ENCODE measurements at places on chromosomes 4 and X.

GRCh38 chr4:81404741-81405140 lies 67.0 kb downstream of the RASGEF1B start:
- no peak for DNase-seq
- H3K36me3 ChIP-seq, result no peaks in the 10 kb centered on the region
- H3K27me3 ChIP-seq, result peaks cover 5% of the 10 kb centered on the region
- no peak overlapping the region for H3K4me3 ChIP-seq
- peaks cover 7% of the 10 kb centered on the region for H3K4me1 ChIP-seq
- H3K27ac ChIP-seq, result no peak overlapping the region

DNA sequence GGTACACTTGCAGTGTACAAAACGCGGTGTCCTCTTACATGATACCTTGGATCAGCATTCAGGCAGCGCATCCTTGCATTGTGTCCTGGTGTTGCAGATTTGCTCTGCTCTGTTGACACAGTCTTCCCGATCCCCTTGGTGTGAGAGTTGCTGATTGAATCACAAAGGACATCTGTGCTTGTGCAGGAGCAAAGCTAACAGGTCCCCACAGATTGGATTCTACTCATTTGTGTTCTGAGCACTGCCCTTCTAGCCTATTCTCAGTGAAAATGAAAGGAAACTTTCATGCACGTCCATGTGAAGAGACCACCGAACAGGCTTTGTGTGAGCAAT lies 171.4 kb downstream of the FRMPD4 start:
- H3K36me3 ChIP-seq, result no peaks in the 10 kb centered on the region
- no peak overlapping the region for H3K27ac ChIP-seq
- DNase-seq, result no peak

DNA sequence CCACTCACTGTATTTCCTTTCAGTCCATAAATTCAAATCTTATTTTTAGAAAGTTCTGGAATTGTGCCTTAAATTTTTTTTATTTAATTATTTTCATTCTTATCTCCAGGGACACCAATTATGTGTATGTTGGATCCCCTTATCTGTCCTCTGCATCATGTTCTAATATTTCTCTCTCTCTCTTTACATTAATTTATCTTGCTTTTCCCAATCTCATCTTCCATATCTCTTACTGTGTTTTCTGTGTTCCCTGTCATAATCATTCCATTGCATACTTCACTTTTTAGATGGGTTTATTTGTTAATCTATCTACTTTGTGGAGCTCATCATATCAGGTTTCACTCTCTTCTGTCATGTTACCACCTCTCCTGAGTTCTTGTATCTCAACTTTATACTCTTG lies 37.4 kb downstream of the PPP2R2C start:
- no peaks in the 10 kb centered on the region for H3K4me1 ChIP-seq
- H3K36me3 ChIP-seq, result no peaks in the 10 kb centered on the region
- H3K4me3 ChIP-seq, result no peak overlapping the region
- H3K27me3 ChIP-seq, result no peaks in the 10 kb centered on the region

- no peak overlapping the region for H3K4me3 ChIP-seq
- no peaks in the 10 kb centered on the region for H3K36me3 ChIP-seq
- no peaks in the 10 kb centered on the region for H3K27me3 ChIP-seq
- DNase-seq, result no peak
- no peaks in the 10 kb centered on the region for H3K4me1 ChIP-seq
These were observed 21.7 kb upstream of the DCLK2 start for GRCh38 chr4:150056569-150056968.

DNA sequence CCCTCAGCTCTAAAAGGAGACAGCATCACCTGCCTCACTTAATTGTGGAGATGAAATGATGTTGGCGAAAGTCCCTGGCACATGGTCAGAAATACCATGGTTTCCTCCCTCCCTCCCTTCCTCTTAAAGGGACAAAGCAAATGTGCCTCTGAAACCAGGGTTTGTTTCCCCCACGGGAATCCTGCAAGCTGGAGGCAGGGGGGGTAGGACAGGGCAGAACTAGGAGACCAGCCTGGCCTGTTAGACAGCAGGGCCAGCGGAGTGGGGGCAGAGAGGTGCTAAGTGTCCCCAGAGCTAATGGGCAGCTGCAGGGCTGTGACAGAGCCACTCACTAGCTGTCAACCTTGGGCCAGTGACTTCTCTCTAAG lies 5.7 kb downstream of the RTL5 start:
- H3K27ac ChIP-seq, result no peak overlapping the region
- no peaks in the 10 kb centered on the region for H3K36me3 ChIP-seq
- H3K4me3 ChIP-seq, result no peak overlapping the region
- H3K4me1 ChIP-seq, result peaks cover 36% of the 10 kb centered on the region

- DNase-seq, result no peak
- no peaks in the 10 kb centered on the region for H3K4me1 ChIP-seq
- H3K4me3 ChIP-seq, result no peak overlapping the region
- H3K36me3 ChIP-seq, result no peaks in the 10 kb centered on the region
These were observed 601.4 kb upstream of the AADAT start for GRCh38 chr4:170691168-170691567.

DNA sequence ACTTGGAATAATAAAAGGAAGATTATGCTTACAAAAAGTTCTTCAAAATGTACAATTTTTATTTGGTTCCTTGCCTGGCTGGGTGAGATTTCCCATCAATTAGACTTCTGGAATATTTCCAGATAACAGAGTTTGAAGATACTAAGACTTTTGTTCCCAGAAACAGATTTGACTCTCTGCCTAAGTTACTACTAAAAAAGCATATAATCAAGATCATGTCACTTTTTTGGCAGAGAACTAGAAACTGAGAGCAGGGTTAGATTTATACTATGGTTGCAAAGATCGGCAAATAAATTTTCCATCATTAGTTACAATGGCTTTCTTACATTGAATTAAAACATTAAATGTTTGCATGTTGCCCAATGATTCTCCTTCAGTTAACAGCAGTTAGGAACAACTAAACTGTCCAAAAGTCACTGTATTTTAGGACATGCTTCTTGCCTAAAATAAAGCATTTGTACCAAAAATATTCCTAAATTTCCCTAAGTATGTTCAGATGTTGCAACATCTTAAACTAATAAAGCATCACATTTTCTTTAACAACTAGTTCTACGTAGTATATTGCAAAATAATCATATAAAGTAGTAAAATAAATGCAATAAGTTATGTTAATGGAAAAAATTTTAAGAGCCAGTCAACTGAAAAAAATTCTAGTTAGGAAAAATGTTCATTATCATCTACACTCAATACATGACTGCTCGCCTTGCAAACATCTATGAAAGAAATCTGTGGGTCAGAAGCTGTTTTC lies 73.0 kb downstream of the SEC24D start:
- H3K27ac ChIP-seq, result no peak overlapping the region
- peaks cover 17% of the 10 kb centered on the region for H3K36me3 ChIP-seq
- H3K4me3 ChIP-seq, result no peak overlapping the region
- no peaks in the 10 kb centered on the region for H3K27me3 ChIP-seq
- H3K4me1 ChIP-seq, result no peaks in the 10 kb centered on the region
- DNase-seq, result no peak

DNA sequence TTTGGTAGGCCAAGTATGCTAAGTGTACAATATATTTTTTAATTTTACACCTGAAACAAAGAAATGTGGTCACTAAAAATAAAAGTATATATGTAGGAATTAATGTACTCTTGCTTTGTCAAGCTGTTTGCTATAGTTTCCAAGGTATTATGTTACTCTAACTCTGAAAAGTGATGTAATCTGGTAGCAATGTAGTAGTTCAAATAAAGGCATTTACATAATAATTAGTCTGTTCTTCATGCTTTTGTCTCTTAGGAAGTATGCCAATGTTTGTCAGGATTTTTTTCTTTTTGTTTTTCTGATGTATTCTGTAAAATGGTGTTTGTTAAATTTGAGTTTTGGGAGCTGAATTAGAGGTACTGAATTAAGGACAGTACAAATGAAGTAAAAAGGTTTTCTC lies 89.5 kb downstream of the PLS3 start:
- no peaks in the 10 kb centered on the region for H3K36me3 ChIP-seq
- no peak for DNase-seq
- no peaks in the 10 kb centered on the region for H3K27me3 ChIP-seq
- no peak overlapping the region for H3K4me3 ChIP-seq

DNA sequence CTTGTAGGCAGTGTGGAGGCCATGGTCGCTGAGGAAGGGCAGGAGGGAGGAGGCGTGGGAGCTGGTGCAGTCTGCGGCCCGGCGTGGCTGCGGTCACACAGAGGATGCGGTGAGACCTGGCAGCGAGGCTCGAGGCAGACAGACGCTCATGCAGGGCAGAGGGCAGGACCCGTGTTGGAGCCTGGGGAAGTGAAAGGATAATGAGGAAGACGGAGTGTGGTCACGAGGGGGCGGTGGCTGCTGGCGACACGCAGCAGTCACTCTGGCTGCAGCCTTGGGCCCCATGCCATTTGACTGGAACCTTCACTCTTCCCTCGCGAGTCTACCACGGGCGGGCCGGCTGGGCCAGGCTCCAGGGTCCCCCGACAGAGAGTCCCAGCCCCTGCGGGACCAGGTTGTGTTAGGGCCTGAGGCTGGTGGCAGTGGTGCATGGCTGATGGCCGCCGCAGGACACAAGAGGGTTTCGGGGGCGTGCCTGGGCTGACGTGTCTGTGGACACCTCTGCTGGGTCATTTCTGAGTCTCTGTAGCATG lies 68.8 kb upstream of the HGFAC start:
- H3K27ac ChIP-seq, result no peak overlapping the region
- H3K4me3 ChIP-seq, result no peak overlapping the region
- peaks cover 33% of the 10 kb centered on the region for H3K4me1 ChIP-seq

DNA sequence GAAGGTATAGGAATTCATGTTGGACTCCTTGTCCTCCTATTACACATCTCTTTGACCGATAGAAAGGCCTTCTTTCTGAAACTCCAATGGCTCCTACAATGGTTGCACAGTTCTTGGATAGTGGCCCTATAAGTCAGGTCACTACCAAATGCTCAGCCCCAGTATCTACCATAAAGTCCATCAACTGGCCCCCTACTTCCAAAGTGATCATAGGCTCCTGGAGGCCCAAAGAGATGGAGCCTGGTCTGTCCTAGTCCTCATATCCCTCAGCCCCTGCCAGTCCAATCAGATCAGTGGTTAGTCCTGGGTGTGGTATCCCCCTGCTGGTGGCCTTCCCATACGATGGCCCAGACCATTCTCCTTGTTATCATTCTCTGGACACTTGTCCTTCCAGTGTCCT lies 30.3 kb downstream of the SULT1E1 start:
- H3K4me3 ChIP-seq, result no peak overlapping the region
- no peak overlapping the region for H3K27ac ChIP-seq
- DNase-seq, result no peak

GRCh38 chr4:69843932-69844331 lies 16.0 kb downstream of the SULT1E1 start:
- no peaks in the 10 kb centered on the region for H3K27me3 ChIP-seq
- no peak for DNase-seq
- H3K4me3 ChIP-seq, result no peak overlapping the region
- no peaks in the 10 kb centered on the region for H3K4me1 ChIP-seq
- H3K27ac ChIP-seq, result no peak overlapping the region

- no peak for DNase-seq
- H3K27me3 ChIP-seq, result no peaks in the 10 kb centered on the region
- H3K27ac ChIP-seq, result no peak overlapping the region
- H3K4me3 ChIP-seq, result no peak overlapping the region
- H3K4me1 ChIP-seq, result no peaks in the 10 kb centered on the region
- no peaks in the 10 kb centered on the region for H3K36me3 ChIP-seq
These were observed 248.8 kb downstream of the PCDH7 start for GRCh38 chr4:30968926-30969325.

GRCh38 chr4:146288193-146288592 lies 73.9 kb downstream of the REELD1 start:
- DNase-seq, result no peak
- H3K4me3 ChIP-seq, result no peak overlapping the region
- H3K27me3 ChIP-seq, result no peaks in the 10 kb centered on the region
- H3K36me3 ChIP-seq, result no peaks in the 10 kb centered on the region
- H3K4me1 ChIP-seq, result no peaks in the 10 kb centered on the region

GRCh38 chr4:140351093-140352075 lies 22.1 kb upstream of the SCOC start:
- peaks cover 8% of the 10 kb centered on the region for H3K4me1 ChIP-seq
- H3K36me3 ChIP-seq, result no peaks in the 10 kb centered on the region
- no peak overlapping the region for H3K27ac ChIP-seq
- no peaks in the 10 kb centered on the region for H3K27me3 ChIP-seq
- no peak overlapping the region for H3K4me3 ChIP-seq
- DNase-seq, result no peak

DNA sequence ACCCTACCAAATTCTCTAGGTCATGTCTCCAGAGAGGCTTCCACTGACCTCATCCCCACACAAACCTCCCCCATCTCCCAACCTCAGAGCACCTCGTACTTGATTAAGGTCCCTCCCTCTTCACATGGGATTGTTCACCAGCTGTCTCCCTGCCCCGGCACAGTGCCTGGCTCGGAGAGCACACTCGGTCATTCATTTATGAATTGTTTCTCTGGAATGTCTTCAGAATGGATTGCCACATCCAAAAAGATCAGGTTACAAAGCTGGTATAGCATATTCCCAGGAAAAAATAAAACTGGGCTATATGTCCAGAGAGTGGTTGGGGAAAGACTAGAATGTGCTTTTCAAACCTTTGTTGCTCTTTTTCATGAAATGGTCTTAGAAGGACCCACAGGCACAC lies 21.6 kb downstream of the JAKMIP1 start:
- no peaks in the 10 kb centered on the region for H3K27me3 ChIP-seq
- no peaks in the 10 kb centered on the region for H3K36me3 ChIP-seq
- no peak overlapping the region for H3K27ac ChIP-seq
- no peak for DNase-seq

- DNase-seq, result no peak
- H3K27ac ChIP-seq, result no peak overlapping the region
- no peaks in the 10 kb centered on the region for H3K4me1 ChIP-seq
- H3K4me3 ChIP-seq, result no peak overlapping the region
- no peaks in the 10 kb centered on the region for H3K27me3 ChIP-seq
These were observed 52.9 kb downstream of the EPHA5 start for GRCh38 chr4:65617416-65617815.

- no peaks in the 10 kb centered on the region for H3K4me1 ChIP-seq
- no peaks in the 10 kb centered on the region for H3K36me3 ChIP-seq
- H3K4me3 ChIP-seq, result no peak overlapping the region
- H3K27ac ChIP-seq, result no peak overlapping the region
- DNase-seq, result no peak
These were observed 254.6 kb downstream of the GASK1B start for GRCh38 chr4:157918036-157918832.

DNA sequence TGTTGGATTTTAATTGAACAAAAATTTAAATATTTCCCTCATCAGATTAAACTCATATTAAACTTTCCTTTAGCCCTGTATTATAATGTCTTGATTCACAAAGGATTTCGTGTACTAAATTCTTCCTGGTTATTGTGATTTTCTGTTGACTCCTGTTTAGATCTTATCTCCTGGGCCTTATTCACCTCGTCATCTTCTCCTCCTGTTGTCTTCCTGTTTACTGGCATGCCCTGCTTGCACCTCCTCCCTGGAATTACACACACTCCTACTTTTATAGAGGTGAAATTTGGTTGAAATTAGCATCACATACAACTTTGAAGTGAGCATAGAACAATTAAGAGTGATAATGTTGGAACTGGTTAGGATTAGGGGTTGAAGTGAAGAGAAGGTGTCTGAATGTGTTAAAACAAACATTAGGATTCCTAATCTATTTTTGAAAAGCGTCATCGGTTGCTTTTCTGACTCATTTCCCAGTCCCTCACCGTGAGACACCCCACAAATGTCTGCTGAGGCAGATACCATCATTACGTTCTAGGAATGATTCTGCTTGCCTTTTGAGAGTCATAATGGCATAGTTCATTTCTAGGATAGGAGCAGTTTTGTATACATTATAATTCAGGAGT lies 32.5 kb downstream of the TLL1 start:
- H3K27me3 ChIP-seq, result no peaks in the 10 kb centered on the region
- H3K4me3 ChIP-seq, result no peak overlapping the region
- no peaks in the 10 kb centered on the region for H3K4me1 ChIP-seq
- H3K36me3 ChIP-seq, result no peaks in the 10 kb centered on the region
- H3K27ac ChIP-seq, result no peak overlapping the region
- no peak for DNase-seq
